ENCODE measurements at places on chromosomes 11 and 22.
A peak's percentile ranks its signal among the peaks of the same experiment; 100 is the strongest.

DNA sequence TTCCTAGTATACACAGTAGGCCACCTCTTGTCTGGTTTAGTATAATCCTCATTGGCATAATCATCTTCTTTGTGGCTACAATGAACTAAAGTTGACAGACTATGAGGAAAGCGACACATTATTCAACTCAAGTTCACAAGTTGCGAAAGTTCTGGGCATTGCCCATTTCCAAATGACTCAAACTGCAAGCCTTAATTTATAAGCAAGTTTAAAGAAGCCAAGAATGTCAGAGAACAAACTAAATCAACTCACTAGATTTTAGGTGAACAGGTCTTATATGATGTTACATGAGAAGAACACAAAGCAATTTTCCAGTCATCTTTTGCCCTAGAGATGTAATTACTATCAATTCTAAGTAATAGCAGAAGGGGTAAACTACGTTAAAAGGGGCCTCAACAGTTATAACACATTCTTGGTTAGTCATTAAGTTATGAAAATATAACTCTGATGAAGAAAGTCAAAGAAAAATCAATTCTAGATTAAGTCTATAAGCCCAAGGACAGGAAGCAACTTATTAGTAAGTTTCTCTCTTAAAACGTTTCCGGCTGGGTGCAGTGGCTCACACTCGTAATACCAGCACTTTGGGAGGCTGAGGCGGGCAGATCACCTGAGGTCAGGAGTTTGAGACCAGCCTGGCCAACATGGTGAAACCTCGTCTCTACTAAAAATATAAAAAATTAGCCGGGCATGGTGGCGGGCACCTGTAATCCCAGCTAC is 21.5 kb downstream of the PICALM start:
- no peak for DNase-seq

- no peak for DNase-seq
These were observed 238.2 kb downstream of the FAT3 start for GRCh38 chr11:92462821-92463220.

DNA sequence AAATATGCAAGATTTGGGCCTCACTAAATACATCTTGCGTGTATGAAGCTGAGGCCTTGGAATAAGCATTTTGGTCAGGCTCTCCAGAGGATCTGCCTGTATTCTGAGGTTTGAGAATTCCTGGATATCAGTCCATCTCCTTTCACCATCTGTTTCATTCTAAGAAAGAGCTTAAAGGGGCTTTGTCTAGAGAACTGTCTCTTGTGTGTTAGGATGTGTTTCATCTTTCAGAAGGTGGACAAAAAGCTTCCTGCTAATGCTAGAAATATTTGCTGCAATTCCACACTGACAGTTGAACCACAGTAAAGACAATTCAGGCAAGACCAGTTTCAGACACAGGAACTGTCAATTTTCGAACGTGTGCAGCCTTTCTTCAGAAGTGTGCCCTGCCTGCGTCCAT is 185.4 kb downstream of the DBX1 start:
- no peak for DNase-seq

DNA sequence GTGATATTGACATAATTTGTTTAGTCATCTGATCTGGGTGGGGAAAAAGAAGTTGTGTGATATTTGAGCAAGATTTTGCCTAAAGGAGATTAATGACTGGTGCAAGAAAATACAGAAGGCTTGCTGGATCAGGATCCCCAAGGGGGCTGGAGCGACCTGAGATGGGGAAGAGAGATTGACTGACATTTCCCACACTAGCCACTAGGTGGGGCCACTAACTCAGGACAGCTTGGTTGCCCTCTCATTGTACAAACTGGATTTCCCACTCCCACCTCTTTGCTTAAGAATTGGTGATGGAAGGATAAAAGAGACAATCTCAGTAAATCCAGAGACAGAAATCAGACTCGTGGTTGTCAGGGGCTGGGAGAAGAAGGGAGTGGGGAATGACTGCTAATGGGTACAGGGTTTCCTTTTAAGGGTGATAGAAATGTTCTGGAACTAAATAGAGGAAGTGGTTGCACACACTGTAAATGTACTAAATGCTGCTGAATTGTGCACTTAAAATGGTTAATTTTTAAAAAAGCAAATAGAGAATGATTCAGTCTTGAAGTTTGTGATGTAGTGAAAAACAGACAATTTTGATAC is 50.7 kb downstream of the CTTN start:
- no peak for DNase-seq

GRCh38 chr22:25219948-25220442 is 556 bp downstream of the CRYBB2 start:
- DNase-seq, result no peak

DNA sequence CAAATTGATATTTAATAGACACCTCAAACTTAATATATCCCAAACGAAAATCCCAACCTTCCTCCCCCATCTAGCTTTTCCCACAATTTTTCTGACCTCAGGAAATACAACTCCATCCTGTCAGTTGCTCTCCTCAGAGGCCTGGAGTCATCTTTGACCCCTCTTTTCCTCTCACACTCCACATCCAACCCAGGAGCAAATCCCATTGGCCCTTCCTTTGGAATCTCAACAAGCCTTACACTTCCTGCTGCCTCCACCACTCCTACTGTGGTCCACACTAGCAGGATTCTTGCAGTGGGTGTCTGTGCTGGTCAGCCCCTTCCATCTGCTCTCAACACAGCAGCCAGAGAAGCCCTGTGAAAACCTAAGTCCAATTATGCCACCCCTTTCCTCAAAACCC is 39.3 kb upstream of the RFPL3 start:
- no peak for DNase-seq

GRCh38 chr11:290621-291231 is 1.8 kb downstream of the PGGHG start:
- no peak for DNase-seq

DNA sequence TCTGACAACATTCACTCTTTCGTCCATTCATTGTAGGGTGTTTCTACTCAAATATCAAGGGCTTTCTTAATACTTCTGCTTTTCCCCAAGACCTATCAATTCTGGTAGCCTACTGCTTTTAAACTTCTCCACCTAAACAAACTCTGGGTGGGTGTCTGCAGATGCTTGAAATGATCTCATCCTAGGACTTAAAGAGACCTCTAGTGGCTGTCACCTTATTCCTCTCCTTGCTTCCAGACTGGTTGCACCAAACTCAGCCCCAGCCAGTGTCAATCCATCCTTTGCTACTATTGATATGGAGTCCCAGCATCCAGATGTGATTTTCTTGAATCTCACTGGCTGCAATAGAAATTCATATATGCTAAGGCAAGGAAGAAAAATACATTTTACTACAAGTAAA is 274.7 kb downstream of the NXPE2 start:
- DNase-seq, result no peak

DNA sequence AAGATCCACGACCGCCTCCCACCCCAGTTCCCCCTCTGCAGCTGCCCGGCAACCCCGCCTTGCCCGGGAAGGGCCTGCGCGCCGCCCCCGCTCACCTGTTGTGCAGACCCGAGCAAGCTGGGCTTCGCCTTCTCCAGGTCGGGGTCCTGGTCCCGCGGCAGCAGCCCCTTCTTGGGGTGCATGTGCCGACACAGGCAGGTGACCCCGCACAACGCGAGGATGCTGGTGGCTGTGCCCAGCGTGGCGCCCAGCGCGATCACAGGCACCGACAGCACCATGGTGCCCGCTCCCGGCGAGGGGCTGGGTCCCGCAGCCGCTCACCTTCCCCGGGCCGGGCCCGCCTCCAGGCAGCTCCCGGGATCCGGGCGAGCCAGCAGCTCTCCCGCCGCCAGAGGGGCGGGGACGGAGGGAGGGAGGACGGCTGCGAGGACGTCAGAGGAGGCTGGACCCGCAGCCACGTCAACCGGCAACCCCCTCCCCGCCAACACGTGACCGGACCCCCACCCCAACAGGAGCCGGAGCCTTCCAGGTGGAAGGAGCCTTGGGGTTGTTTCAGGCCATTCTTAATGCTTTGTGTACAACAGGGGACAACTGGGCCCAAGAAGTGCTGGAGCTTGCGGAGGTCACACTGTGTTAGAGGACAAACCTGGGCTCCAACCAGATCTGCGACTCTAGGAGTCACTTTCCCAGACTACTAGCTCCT is at the start of gene SYT13:
Gene SYT13, minus strand, starts transcription at position 412 of the 703 bp plus-strand sequence. Its CDS starts 134 bp downstream, at position 278.
- DNase-seq, result no peak

DNA sequence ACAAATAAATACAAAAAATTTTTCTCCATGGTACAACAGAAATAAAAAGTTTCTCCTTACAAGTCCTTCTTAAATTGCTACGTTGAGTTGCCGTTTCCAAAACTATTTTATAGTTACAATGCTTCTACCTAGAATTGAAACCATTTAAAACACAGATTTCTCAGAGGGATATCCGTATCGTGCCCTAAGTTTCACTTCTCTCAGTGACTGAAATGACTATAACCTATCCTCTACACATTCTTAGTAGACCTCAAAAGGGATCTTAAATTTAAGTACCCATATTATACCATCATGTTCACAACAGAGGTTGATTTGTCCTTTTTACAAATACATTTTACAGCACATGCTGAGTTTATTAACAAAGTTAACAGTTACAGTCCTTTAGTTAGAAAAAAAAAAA is 44.1 kb downstream of the USP28 start:
- DNase-seq, result no peak

GRCh38 chr22:32882360-32882755 is 80.9 kb downstream of the TIMP3 start:
- no peak for DNase-seq

GRCh38 chr22:42300259-42301076 is 30.0 kb upstream of the TCF20 start:
- DNase-seq, result no peak

DNA sequence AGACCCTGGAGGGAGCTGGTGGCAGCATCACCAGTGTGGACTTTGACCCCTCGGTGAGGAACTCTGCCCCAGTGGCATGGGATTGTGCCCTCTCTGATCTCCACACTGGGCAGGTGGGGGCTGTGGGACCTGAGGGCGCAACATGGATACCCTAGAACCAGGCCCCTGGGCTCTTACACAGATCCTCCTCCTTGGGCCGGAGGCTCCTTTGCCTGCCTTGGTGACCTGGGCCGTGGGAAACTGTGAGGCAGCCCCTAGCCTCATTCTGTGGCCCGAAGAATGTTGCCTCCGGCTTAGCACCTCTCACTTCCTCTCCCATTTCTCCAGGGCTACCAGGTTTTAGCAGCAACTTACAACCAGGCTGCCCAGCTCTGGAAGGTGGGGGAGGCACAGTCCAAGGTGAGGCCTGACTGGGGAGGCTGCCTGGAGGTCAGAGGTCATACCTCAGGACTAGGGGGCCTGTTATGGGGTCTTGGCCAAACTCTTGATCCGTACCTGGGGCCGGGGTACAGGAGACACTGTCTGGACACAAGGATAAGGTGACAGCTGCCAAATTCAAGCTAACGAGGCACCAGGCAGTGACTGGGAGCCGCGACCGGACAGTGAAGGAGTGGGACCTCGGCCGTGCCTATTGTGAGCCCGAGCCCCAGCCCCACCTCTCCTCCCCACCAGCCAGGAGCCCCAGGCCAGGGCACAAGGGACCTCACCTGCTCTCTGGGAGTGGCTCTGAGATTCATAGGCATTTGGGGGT is 12.2 kb downstream of the ATG16L2 start:
- no peak for DNase-seq

DNA sequence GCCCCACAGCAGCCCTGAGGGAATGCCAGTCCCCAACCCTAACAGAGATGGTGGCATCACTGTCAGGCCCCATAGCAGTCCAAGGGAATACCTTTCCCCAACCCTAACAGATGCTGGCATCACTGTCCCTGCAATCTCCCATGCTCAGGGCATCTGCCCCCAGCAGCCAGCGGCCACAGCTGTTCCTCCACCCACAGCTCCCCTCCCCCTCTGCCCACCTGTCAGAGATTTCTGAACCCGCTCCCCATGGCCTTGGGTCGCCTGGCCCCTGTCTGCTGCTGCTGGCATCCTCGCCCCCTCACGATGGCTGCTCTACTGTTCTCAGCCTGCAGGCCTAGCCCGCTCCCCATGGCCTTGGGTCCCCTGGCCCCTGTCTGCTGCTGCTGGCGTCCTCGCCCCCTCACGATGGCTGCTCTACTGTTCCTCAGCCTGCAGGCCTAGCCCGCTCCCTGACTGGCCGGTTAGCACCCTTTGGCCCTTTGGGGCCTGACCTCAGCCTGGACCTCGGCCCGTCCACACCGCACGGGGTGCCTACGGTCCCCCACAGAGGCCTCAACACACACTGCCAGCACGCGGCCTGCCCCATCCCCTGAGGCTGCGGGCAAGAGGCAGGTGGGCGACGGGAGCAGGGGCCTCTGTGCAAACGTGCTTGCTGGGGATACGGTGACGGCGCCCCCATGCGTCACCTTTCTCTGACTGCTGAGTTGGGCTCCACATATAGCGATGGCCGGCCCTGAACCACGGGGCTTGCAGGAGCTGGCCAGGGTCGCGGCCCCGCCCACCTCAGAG is 20.7 kb downstream of the CHID1 start:
- no peak for DNase-seq

DNA sequence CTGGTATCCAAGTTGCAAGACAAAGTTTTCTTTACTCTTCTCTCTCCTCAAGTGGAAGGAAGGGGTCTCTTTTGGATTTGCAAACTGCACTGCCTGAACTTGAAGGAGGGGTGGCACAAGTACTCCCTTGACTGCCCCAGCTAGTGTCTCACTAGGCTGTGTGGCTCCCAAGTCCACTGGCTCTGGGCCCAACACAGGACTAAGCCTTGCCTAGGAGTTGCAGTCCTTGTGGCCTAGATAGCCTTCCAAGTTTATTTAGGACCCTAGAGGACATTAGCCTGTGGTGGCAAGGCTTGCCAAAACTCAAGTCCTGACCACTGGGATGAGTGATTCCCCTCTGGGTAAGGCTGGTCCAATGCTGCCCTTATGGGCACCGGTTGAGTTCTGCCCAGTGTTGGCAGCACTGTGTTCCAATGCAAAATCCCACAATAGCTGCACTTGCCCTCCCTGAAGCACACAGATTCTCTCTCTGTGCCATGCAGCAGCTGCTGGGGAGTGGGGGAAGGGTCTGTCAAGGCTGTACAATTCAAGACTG is 10.2 kb upstream of the WEE1 start:
- DNase-seq, result no peak

DNA sequence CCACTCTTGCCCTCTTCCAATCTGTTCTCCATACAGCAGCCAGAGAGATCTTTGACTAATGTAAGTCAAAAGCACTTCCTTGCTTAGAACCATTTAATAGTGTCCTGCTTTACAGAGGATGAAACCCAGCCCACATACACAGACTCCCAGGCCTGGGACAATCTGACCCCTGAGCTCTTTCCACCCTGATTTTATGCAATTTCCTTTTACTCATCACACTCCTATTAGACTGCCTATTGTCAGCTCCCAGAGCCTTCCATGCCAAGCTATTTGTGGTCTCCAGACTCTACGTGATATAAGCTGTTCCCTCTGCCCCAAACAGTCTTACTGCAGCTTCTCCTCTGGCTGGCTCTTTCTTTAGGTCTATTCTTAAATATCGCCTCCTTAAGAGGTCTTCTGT is 28.1 kb downstream of the ME3 start:
- no peak for DNase-seq

DNA sequence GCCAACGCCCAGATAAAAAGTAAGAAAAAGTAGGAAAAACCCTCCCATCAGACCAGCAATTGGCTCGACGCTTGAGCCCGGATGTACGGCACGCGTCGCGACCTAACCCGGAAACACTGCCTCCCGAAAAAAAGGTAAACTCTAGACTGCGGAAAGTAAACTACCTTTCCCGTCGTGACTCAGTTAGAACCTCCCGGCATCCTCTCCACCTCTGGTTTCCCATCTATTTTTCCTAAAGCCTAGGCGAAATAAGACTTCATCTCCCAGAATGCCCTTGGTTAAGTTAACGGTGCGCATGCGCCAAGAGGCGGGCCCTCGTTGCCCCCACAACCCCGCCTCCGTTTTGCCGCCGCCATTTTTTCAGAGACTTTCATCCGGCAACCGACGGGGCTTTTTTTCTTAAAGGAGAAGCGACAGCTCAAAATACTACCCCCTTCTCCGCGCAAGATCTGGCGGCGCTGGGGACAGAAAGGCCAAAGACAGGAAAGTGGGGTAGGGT is 678 bp upstream of the ZFP91 start:
- DNase-seq, result peak; percentile 88
